ENCODE measurements at places on chromosomes 1 and 21.

DNA sequence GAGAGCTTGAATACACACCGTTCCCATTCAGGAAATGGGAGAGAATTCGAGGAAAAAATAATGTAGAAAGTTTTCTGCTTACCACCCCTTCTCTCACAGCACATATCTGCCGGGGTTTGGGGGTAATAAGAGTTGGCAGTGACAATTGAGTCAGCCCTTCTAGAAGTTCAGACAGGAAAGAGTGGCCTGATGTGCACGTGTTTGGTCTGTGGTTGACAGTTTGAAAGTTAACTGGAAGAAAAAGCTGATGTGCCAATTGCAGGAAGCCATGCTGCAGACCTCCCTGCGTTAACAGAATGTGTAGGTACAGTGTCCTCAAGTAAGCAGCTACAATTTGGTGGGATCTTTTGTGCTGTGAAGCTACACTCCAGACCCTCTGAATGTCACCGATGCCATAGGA, 50.9 kb downstream of the DHX9 start:
- DNase-seq = no peak
- H3K27me3 ChIP-seq = no peaks in the 10 kb centered on the region
- H3K36me3 ChIP-seq = peaks cover 19% of the 10 kb centered on the region
- no peak overlapping the region for H3K4me3 ChIP-seq

DNA sequence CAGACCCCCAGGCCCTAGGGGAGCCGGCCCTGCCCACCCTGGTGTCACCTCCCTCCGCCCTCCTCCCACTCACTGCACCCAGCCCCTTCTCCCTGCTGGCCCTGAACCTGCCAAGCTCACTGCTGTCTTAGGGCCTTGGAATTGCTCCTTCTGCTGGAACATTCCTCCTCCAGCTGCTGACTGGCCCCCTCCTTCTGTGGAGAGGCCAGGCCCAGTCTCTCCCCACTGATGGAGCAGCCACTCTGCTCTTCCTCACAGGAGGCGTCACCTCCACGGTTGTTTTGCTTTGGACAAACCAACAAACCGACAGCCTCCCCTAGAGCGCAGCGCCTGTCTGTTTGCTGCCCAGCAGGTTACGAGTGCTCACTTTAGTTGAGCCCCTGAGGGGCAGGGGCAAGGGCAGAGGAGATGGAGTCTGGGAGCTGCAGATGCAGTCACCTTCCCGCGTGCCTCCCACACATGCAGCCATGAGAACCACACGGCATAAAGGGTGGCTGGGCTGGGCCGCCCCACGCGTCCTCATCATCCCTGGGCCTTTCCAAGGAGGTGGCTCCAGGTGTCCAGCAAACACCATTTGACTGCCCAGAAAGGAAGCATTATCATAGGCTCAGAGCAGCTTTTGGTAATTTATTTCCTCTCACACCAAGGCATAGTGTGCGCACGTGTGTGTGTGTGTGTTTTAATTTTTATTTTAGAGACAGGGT, 9.4 kb downstream of the OXCT2 start:
- no peaks in the 10 kb centered on the region for H3K27me3 ChIP-seq
- no peak for DNase-seq
- no peak overlapping the region for H3K27ac ChIP-seq
- H3K36me3 ChIP-seq = no peaks in the 10 kb centered on the region

DNA sequence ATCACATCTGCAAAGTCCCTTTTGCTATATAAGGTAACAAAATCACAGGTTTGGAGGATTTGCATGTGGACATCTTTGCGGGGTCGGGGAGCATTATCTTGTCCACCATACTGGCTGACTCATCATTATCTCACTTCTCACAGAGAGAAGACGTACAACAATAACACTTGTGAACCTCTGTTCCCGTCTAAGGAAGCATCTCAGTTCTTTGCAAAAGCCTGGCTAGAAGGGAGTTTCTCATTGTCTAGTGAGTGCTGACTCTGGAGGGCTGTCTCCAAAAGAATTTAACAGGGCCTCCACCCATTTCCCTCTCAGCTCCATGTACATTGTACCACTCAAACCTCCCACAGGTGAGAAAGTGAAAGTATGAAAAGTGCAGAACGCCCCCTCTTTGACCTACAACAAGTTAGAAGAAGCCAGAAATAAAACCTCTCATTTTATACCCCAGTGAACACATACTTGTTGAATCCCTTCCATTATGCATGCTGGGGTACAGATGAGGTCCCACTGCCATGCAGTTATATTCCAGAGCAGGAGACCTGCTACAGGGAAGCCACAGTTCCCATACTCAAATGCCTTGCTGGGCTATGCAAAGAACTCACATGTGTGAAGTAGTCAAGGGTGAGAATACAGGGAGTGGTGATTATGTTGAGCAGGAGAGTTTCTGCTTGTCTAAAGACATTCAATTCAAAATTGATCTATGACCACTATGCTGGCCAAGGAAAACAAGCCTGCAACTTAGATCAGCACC, 121.7 kb upstream of the PRDX6 start:
- no peak overlapping the region for H3K4me3 ChIP-seq
- no peak for DNase-seq
- H3K36me3 ChIP-seq = no peaks in the 10 kb centered on the region
- no peak overlapping the region for H3K27ac ChIP-seq
- H3K4me1 ChIP-seq = no peaks in the 10 kb centered on the region

DNA sequence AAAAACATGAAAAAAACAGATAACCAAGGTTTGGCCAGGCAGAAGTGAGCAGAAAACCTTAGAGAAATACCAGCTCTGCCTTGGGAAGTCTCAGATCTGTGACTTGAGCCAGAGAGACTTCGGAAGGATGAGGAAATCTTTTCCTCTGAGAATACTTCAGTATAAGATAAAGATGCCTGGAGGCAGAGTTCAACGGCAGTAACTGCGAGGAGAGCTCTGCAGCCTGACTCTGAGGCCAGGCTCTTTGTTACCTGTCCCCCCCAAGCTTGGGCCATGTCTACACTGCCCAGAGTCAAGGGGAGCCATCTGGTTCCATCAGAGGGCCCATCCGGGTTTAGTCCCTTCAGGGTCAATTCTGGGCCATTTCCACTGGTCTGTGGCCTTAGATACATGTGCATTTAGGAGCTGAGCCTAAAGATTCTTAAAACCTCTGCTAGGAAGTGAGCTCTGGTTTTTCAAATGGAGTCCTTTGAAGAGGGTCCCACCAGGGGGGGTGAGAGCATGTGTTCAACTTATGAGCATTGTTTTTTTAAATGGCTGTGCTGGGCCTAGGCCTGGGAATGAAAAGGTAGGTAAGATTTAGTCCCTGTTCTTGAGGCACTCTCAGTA, 8.7 kb downstream of the KIRREL1 start:
- peaks cover 87% of the 10 kb centered on the region for H3K4me1 ChIP-seq
- H3K4me3 ChIP-seq = no peak overlapping the region
- peak overlapping the region; percentile 97 for H3K27ac ChIP-seq
- H3K36me3 ChIP-seq = no peaks in the 10 kb centered on the region
- H3K27me3 ChIP-seq = no peaks in the 10 kb centered on the region
- peak; percentile 64 for DNase-seq

- DNase-seq = no peak
- no peaks in the 10 kb centered on the region for H3K27me3 ChIP-seq
- H3K4me1 ChIP-seq = no peaks in the 10 kb centered on the region
- no peaks in the 10 kb centered on the region for H3K36me3 ChIP-seq
- H3K4me3 ChIP-seq = no peak overlapping the region
- no peak overlapping the region for H3K27ac ChIP-seq
Observed at GRCh38 chr1:77040826-77041225, 173.5 kb downstream of the ST6GALNAC5 start.

- no peaks in the 10 kb centered on the region for H3K27me3 ChIP-seq
- peak; percentile 70 for DNase-seq
- peaks cover 22% of the 10 kb centered on the region for H3K4me1 ChIP-seq
- no peaks in the 10 kb centered on the region for H3K36me3 ChIP-seq
- no peak overlapping the region for H3K27ac ChIP-seq
Observed at GRCh38 chr1:2587071-2587859, 688 bp downstream of the PRXL2B start.

DNA sequence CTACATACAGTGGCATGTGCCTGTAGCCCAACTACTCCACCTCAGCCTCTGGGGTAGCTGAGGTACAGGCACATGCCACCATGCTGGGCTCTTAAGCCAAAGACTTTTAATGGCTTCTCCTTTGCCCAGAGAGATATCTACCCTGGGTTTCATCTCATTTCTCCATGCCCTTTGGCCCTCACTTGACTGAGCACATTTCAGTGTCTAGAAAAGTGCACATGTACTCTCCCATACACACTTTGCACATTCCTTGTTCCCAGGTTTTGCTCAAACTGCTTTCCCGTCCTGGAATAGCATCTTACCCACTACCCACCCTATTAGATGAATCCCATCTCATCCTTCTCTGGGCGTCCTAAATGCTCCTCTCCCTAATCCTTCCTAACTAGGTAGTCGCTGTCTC, 10.2 kb upstream of the RXRG start:
- no peak for DNase-seq
- H3K27ac ChIP-seq = no peak overlapping the region
- no peaks in the 10 kb centered on the region for H3K36me3 ChIP-seq
- H3K4me3 ChIP-seq = no peak overlapping the region
- no peaks in the 10 kb centered on the region for H3K4me1 ChIP-seq

- H3K36me3 ChIP-seq = no peaks in the 10 kb centered on the region
- peak; percentile 53 for DNase-seq
- peak overlapping the region; percentile 61 for H3K4me3 ChIP-seq
- H3K27ac ChIP-seq = no peak overlapping the region
Observed at GRCh38 chr1:247110627-247111258, 6.6 kb upstream of the ZNF669 start.

DNA sequence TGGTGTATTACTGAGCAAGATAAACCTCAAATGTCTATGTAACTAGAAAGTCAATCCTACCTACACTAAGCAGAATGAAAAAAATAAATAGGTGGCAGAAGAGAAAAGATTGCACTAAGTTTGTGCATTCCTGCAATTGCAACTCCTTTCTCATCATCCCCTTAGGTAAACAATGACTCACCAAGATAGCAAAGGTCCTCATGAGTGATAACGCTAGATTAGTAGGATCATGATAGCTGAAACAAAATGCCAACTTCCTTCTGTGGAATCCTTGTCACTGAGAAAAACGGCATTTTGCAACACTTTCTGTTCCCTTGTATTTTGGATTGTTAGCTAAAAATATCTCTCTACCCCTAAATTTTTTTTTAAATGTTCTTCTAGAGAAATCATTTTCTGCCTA, 20.0 kb upstream of the FCER1A start:
- no peaks in the 10 kb centered on the region for H3K4me1 ChIP-seq
- no peak overlapping the region for H3K27ac ChIP-seq
- no peaks in the 10 kb centered on the region for H3K27me3 ChIP-seq
- DNase-seq = no peak

- peaks cover 19% of the 10 kb centered on the region for H3K4me1 ChIP-seq
- H3K27ac ChIP-seq = no peak within 1 kb of the TSS
- peak; percentile 61 for DNase-seq
- H3K36me3 ChIP-seq = no peaks in the 10 kb centered on the region
- peak within 1 kb of the TSS; percentile 52 for H3K4me3 ChIP-seq
Observed at GRCh38 chr1:156858959-156859522, at the start of gene INSRR. Gene INSRR, minus strand, starts transcription at chr1:156859117. Its CDS starts 496 bp downstream, at chr1:156858621.

Measured in neural progenitor cell (in vitro differentiated cells).